Esophagus muscularis mucosa (tissue), 4 donors: ENCODE measurements at places on chromosomes 13 and 19. TPM values are rescaled to one million over a fixed set of nuclear protein-coding genes. Genes with fewer than 3 reads are reported as not detected.

- no peak for DNase-seq
These were observed 162.1 kb downstream of the ZIC5 start for GRCh38 chr13:99809496-99809895.

- no peak for DNase-seq
These were observed 333.4 kb downstream of the KCTD12 start for GRCh38 chr13:76552807-76553206.

GRCh38 chr13:52785739-52786138 lies 46.1 kb upstream of the CNMD start:
- no peak for DNase-seq

DNA sequence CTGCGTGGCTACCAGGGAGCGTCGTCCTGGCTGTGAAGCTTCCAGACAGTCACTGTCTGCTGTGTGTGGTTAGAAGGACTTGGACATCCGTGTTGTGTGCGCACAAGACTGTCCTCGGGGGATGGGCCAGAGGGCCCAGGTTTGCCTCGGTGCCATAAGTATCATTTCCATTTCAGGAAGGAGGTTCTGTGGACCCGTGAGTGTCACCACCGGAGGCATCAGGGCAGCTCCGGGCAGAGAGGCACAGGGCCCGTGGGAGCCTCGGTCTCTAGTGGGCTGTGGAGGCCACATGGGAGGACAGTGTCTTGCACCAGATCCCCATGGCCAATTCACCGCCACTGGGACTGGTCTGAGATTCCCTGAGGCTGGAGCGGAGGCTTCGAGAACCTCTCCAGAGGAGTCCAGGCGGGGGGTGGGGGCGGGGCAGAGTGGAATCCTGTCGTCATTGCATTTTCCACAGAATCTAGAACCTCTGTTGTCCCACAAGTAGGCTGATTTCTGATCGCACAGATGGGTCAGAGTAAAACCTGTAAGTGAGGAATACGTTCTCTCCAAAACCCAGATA lies 6.0 kb downstream of the ZNF57 start:
- DNase-seq = no peak

DNA sequence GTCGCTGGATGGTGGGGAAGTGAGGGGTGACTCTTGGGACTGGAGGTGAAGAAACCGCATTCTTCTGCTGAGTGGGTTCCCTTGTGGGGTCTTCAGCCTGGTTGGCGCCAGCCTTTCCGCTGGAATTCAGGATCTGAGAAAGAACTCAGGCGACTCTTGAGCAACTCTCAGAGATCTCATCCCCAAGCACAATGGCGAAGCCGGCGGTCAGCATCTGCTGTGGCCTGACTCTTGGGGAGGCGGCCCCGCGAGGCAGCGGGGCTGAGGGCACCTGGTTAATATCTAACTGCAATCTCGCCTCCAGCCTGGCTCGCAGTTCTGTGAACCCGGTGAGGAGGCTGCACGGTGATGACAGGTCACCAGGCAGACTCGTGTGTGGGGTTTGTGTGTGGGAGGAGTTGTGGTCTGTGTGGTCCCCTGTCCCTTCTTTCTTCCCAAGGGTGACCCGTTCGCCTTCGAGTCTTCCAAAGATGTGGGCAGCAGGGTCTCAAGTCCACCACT lies 883 bp downstream of the ZNF441 start:
- no peak for DNase-seq

GRCh38 chr13:40251343-40252032 lies 415.0 kb downstream of the FOXO1 start:
- DNase-seq = no peak

GRCh38 chr13:109569958-109570711 lies 216.2 kb downstream of the IRS2 start:
- DNase-seq = no peak

- no peak for DNase-seq
These were observed 15.0 kb downstream of the PPP5C start for GRCh38 chr19:46361915-46362314.

DNA sequence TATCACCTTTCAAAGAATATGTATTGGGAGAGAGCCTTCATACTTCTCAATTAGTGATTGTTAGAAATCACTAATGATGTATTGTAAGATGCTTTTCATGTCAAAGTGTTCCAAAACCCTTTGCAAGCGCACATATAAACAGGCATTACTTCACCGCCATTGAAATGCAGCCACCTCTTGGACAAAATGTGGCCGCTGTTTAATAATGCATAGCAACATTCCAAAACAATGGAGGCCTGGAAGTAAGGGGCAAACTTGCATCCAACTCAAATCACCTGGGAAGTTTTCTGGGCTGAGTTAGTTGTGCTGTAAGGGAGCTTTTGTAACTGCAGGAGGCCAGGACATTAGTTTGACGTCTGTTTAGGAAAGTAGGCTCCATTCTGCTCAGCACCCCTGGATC lies 438.1 kb downstream of the FGF9 start:
- DNase-seq = no peak

DNA sequence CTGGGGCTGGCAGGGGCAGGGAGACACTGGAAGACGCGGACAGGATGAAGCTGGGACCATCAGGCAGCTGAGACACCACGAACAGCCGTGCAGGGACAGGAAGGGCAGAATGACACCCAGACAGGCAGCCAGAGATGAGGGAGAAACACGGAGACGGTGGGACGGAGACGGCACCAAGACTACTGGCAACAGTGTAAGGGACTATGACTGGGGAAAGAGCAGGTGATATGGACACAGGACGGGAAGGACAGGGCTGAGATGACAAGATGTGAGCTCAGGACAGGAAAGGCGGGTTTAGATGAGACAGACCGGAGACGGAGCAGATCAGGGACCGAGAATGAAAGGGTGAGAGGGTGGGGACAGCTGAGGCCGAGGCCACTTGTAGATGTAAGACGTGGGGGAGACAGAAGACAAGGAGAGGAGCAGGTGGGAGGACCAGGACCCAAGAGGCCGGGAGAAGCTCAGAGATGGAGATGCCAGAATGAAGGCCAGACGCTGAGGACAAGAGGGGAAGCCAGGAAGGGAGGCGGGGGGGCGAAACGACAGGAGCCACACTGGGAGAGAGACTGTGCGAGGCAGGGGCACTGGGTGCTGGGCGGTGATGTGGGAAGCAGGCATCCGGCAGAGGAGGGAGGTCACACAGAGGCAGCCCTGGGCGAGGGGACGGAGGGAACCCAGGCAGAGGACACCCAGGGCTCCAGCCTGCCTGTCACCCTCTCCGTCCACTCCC lies 17.5 kb upstream of the EHD2 start:
- no peak for DNase-seq

DNA sequence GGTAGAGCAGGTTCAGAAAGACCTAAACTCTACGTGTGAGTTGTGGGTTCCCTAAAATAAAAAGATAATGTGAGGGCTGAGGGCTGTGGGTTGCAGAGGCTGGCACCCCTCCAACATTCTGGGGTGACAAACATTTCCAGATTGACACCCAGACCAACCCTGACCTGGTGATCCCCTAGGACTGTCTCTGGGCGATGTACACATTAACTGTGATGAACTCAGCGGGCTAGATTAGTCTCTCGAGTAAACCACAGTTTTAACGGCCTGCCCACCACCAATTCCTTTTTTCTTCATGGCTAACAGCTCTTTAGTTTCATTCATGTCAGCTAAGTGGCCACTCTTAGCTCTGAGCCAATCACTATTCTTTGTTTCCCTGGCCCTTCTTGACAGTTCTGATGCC lies 24.8 kb downstream of the SIAH3 start:
- no peak for DNase-seq

DNA sequence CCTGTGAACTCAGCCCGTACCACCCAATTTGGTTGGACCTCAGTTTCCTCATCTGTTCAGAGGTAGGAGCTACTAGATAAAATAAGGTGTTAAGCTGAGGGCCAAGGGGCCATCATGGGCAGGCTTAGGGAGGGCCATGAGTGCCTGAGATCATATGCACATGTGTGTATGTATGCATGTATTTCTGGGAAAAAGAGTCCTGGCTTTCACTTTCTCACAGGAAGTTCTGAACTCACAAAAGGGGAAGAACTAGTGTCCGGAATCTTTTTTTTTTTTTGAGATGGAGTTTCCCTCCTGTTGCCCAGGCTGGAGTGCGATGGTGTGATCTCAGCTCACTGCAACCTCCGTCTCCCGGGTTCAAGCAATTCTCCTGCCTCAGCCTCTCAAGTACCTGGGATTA lies 18.9 kb downstream of the TGFB1 start:
- DNase-seq = no peak

- DNase-seq = no peak
These were observed 17.8 kb downstream of the ARHGEF7 start for GRCh38 chr13:111132948-111133347.

DNA sequence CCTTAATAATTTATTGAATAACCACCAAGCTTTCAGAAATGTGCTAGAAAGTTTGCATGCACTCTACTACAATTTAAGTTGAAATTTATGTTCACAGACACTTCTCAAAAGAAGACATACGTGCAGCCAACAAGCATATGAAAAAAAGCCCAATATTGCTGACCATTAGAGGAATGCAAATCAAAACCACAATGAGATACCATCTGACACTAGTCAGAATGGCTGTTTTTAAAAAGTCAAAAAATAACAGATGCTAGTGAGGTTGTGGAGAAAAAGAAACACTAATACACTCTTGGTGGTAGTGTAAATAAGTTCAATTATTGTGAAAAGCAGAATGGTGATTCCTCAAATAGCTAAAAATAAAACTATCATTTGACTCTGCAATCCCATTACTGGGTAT lies 308.8 kb upstream of the PCDH9 start:
- DNase-seq = no peak

DNA sequence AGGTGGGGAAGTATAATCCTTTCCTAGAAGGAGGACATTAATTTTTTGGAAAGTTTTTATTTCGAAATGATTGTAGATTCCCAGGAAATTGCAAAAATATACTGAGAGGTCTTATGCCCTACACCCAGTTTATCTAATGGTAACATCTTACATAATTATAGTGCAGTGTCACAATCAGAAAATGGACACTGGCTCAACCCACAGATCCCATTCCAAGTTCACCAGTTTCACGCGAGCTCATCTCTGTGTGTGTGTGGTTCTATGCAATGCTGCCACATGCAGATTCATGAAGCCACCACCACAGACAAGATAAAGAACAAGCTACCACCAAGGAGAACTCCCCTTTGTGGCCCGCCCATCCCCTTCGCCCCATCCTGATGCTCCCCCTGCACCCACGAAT lies 24.4 kb downstream of the IL17D start:
- peak; percentile 80 for DNase-seq

- no peak for DNase-seq
These were observed 924 bp downstream of the PRAM1 start for GRCh38 chr19:8501516-8501915.

DNA sequence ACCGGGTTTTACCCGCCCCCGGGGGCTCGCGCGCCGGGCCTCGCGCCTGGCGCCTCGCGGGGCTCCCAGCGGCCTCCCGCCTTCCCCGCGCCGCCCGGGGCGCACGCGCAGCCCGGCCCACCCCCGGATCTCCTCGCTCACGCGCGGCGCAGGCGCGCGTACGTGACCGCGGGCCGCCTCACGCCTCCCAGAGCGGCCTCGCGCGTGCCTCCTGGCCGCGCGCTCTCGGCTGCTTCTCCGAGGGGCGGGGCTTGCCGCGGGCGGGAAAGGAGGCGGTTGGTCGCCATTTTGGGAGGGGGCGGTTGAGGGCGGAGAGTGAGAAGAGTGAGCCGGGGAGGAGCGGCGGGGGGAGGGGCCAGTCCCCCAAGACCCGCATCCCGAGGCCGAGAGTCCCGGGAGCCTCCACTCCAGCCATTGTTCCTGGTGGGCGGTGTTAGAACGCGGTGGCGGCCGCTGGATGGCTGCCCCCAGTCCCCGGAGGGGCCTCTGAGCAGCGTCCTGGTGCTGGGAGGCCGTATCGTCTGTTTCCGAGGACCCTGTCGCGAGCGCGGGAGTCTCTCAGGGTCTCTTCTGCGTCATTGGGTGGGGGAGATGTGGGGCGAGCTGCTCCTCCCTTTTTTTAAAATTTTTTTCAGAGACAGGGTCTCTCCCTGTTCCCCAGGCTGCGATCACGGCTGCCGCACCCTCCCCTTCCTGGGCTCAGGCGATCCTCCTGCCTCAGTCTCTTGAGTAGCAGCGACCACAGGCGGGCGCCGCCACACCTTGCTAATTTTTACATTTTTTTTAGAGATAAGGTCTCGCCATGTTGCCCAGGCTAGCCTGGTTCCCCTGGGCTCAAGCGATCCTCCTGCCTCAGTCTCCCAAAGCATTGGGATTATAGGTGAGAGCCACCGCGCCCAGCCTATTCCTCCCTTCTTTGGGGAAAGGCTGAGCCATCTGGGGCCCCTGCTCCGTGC lies at the start of gene ZNF541:
TSS of gene ZNF541 (minus strand) at position 78 of the 956 bp plus-strand sequence. CDS start 17,292 bp downstream, outside the sequence.
- DNase-seq = no peak

DNA sequence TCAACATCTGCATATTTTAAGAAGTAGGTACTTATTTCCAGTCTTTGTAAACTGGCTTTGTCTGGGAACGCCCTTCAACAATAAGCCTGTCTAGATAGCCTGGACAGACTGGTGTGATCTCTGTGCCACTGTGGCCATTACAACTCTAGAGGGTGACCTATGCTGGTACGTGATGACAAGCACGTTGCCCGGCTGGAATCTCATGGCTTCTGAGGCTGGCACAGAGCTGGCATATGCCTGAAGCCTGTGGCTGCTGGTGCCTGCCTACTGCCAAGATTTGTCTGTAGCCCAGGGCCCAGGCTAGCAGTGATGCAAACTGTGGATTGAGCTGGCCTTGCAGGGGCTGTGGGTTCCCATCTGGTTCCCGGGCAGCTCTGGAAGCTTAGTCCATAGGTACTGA lies 34.0 kb downstream of the IGFL3 start:
- no peak for DNase-seq

GRCh38 chr19:42140125-42140754 lies 8.0 kb upstream of the POU2F2 start:
- no peak for DNase-seq

GRCh38 chr19:7871437-7872305 lies 2.5 kb downstream of the PRR36 start:
- DNase-seq = no peak

DNA sequence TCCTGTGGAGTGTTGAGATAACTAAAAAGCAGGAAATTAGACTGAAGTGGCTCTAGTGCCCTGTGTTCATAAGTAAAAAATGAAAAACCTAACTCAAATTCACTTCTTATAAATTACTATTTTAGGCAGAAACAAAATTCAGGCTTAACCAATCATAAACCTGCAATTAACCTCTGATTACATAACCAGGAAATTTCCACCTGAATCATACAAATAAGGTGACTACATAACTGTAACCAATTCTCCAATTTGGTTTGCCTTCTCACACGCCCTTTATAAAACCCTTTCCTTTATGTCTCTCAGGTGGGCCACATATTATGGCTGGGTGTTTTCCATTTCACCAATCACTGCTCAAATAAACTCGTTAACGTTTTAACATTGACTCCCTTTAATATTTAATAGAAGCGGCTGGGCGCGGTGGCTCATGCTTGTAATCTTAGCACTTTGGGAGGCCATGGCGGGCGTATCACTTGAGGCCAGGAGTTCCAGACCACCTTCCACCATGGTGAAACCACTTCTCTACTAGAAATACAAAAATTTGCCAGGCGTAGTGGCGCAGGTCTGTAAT lies 22.9 kb upstream of the ZNF724 start:
- DNase-seq = no peak

The DLL3 gene
- total RNA-seq = not detected

The TNFSF9 gene
- 2.7 TPM for total RNA-seq

The ZNF44 gene
- total RNA-seq = 8.8 TPM

The KLK11 gene
- total RNA-seq = not detected

The ZNF729 gene
- total RNA-seq = not detected

The CATSPERD gene
- total RNA-seq = not detected

The DHRS12 gene
- 18.6 TPM for total RNA-seq

The MYBPC2 gene
- total RNA-seq = not detected

The ACER1 gene
- not detected for total RNA-seq
